ENCODE measurements at places on chromosomes 1 and 21. TPM values are rescaled to one million over a fixed set of nuclear protein-coding genes. Genes with fewer than 3 reads are reported as not detected.

Gene CD1E
- not detected for total RNA-seq

Gene RBM11
- not detected for total RNA-seq

Gene RASAL2
- total RNA-seq, result 42.5 TPM

Gene NPHS2
- not detected for total RNA-seq

Gene ST7L
- total RNA-seq, result 33.7 TPM

Gene SV2A
- total RNA-seq, result 6.8 TPM

Gene BCAN
- total RNA-seq, result not detected

Gene TEDDM1
- total RNA-seq, result not detected

Gene MROH9
- total RNA-seq, result not detected

Gene EDARADD
- 0.55 TPM for total RNA-seq

Gene RGS18
- 0.95 TPM for total RNA-seq

Gene FAM78B
- 0.26 TPM for total RNA-seq

Gene PTPN7
- total RNA-seq, result not detected

Gene KDF1
- total RNA-seq, result 1.9 TPM

Data from uterus (tissue), 4 donors.